ENCODE measurements at places on chromosomes 7 and 10.

DNA sequence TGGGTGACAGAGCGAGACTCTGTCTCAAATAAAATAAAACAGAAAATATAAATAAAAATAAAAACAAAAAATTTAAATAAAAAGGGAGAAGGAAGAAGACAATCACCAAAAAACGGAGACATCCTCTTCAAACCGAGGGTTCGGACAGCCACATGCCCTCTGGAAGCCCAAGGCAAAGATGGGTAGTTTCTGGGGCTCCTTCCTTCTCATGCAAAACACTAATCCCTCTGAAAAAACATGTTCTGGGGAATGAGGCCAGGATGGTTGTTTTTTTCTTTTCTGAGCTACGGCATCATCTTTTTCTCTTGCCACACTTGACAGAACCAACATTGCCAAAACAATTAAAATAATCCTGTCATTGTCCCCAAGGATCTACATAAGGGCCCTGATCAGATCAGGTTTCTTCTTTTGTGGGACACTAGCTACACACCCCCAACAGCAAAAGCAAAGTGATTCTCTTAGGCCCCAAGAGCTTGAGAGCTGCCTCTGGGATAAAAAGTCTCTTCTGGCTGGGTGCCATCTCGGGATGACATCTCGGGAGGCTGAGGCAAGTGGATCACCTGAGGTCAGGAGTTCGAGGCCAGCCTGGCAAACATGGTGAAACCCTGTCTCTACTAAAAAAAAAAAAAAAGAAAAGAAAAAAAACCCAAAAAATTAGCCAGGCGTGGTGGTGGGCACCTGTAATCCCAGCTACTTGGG, 14.2 kb upstream of the POR start:
- no peak for DNase-seq

DNA sequence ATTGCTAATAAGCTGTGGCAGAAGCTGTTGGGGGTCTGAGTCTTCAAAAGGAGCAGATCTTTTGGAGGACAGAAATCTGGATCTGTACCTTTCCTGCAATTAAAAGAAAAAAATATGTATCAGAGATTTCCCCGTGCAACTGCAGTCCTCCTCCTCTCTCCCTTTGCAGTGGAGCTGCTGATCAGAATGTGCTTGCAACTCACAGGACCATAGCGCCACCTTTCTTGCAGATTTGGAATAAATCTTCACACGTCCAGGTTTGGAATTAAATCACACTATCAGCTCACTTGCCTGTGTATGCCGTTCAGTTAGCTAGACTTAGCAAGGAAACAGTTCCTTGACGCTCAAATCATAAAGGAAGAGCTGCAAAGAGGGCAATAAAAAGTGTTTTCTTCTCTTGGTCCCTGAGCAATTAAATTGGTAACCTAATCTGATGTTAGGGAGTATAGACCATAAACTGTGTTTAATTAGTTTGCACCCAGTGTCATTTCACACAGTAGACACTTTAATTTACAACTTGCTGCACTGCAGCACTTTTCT, 77.4 kb downstream of the PON1 start:
- peak; percentile 78 for DNase-seq

DNA sequence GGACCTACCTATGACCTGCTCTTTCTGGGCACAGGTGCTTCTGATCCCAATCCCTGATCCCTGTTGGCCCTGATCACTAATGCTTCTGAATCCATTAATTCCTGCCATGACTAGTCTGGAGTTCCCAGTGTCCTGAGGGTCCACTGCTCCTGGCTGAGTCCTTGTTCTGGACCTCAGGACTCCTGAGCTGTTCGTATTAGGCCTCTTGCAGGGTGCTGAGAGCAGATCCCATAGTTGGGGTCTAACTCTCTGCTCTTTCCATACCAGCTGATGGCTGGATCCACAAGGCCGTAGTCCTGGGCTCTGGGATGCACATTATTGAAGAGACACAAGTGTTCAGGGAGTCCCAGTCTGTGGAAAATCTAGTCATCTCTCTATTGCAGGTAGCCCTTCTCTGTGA, 7.0 kb downstream of the MRPL43 start:
- DNase-seq, result no peak

GRCh38 chr7:98724591-98724990, 107.5 kb downstream of the NPTX2 start:
- no peak for DNase-seq

DNA sequence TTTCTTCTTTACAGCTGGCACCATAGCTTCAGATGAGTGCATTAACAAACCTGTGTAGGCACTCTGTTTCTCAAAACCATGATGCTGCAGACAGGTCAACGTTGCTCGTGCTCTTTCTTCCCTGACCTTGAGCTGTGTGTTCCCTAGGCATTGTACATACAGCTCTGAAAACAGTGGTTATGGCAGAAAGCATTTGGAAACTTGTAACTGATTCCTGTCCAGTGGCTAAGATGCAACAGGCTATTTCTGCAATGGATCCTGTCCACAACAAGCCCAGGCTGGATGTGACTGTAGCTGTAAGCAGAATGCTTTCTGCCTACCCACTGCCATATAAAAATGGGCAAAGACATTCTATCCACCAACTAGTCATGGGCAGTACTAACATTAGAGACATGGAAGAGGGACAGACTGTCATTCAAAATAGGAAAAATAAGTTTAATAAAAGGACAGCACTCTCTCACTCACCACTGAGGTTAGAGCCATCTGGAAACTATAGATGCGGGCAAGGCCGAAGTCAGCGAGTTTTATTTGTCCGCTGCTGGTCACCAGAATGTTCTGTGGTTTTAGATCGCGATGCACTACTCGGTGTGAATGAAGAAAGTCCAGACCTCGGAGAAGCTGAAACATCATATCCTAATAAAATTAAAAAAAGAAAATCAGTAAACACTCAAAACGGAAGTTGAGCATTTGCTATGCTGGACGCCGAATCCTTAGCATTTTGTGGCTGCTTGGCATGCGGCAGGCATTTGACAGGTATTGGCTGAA, 111.0 kb downstream of the CDK6 start:
- no peak for DNase-seq

- peak; percentile 6 for DNase-seq
These were observed 51.2 kb downstream of the ANLN start for GRCh38 chr7:36440880-36441279.

DNA sequence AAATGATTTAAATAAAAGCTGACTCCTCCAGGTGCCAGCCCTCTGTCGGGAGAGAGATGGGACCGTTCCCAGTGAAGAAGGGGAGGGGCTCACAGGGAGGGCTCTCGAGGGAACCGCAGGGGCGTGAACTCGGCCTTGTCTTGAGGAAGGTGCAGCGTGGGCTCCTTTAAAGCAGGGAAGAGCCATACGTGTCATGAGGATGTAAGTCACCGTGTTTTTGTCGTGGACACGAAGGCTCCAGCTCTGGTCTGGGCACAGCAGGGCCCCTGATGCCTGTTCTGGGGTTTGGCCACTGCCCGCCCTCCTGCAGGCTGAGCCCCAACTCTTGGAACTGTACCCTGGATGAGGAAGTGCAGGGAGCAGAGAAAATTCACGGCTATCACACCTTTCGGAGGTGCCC, 45.0 kb downstream of the JAKMIP3 start:
- DNase-seq, result no peak

GRCh38 chr10:12643279-12643678, 293.9 kb downstream of the CAMK1D start:
- DNase-seq, result no peak

- DNase-seq, result no peak
These were observed 428.6 kb downstream of the LRMDA start for GRCh38 chr10:75860009-75860408.

- DNase-seq, result no peak
These were observed 97.2 kb upstream of the LYZL1 start for GRCh38 chr10:29191674-29192073.

GRCh38 chr7:76261931-76262330, 40.5 kb upstream of the HSPB1 start:
- peak; percentile 91 for DNase-seq

DNA sequence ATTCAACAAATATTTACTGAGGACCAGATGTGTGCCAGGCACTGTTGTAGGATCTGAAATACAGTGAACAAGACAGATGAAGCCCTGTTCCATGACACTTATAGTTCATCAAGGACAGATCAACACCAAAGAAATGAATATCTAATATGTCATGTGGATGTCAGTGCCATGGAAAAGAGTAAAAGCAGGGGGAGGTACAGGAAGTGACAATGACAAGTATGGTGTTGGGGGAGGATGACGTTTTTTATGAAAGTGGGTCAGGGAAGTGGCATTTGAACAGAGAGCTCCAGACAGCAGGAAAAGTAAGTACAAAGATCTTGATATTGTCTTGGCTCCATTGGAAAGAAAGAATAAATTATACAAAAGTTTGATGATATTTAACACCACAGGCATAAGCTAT, 7.0 kb upstream of the SFMBT2 start:
- no peak for DNase-seq

DNA sequence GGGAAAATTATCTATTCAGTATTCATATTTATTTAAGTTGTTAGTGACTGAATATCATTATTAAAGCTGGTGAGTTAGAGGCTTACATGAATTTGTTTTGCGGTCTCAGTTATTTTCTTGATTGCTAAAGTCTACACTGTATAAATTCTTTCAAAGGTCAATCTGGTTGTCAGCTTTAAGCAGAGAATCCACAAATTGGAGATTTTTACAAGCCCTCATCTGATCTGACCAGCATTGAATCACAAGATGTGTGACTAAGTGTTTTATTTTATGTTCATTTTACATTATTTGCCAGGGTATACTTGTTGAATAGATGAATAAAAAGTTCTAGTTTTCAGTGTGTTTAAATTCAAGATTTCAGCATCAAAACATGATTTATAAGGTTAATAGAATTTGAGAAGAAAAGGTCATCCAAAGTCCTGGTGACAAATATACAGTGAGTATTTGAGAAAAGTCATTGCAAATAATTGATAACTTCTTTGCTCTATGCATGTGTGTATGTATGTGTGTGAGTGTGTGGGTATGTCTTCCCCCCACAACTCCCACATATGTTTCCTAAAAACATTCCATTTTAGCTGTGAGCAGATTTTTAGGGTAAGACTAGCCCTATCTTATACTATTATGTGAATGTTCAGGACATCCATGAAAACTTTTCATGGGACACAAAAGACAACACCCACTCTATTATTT, 4.4 kb downstream of the SEMA3A start:
- DNase-seq, result no peak

- DNase-seq, result peak; percentile 56
These were observed 3.2 kb downstream of the UBE2H start for GRCh38 chr7:129949292-129950133.

DNA sequence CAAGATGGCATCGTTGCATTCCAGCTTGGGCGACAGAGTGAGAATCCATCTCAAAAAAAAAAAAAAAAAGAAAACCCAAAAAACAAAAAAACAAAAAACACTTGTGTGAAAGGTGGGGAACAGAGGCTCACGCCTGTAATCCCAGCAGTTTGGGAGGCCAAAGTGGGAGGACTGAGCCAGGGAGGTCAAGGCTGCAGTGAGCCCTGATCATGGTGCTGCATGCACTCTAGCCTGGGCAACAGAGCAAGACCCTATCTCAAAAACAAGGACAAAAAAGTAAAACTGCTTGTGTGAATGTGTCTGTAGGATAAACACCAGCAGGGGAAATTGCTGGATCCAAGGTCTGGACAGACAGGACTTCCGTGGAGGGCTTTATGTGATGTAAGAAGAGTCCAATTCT, 4.5 kb downstream of the PAOX start:
- DNase-seq, result no peak

GRCh38 chr7:41942468-41943093, 239.7 kb upstream of the INHBA start:
- no peak for DNase-seq

DNA sequence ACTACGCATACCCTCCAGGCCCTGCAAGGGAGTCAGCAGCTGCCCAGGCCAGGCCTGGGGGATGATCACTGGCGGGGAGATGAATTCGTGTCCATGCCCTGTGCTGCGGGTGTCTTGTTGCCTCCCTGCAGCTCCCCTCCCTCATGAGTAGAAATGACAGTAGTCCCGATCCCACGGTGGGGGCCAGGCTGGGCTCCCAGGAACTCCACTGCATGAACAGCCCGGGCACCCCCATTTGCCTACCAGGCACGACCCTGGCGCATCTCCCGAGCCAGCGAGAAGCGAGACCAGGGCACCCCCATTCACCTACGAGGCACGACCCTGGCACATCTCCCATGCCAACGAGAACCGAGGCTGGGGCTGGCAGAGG, 246.5 kb downstream of the ELFN1 start:
- DNase-seq, result no peak

GRCh38 chr10:95248989-95249388, 41.8 kb downstream of the PDLIM1 start:
- DNase-seq, result no peak

- DNase-seq, result peak; percentile 81
These were observed 1.4 kb upstream of the LCOR start for GRCh38 chr10:96830511-96831199.

- DNase-seq, result no peak
These were observed 105.5 kb downstream of the CUX1 start for GRCh38 chr7:101922631-101923601.

DNA sequence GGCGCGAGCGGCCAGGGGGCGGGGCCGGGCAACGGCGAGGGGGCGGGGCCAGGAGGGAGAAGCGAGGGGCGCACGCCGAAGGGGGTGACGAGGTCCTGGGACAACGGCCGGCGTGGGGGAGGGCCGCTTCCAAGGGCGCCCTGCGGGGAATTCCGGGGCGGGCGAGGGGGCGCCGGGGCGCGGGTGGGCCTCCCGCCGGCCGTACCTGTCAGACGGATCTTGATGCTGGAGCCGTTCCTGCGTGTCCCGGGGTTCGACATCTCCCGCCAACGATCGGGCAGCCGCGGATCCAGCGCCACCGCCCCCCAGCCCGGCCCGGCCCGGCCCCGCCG, 421 bp downstream of the SMURF1 start:
- DNase-seq, result no peak

- no peak for DNase-seq
These were observed 21.5 kb downstream of the HERC4 start for GRCh38 chr10:68053553-68053952.

DNA sequence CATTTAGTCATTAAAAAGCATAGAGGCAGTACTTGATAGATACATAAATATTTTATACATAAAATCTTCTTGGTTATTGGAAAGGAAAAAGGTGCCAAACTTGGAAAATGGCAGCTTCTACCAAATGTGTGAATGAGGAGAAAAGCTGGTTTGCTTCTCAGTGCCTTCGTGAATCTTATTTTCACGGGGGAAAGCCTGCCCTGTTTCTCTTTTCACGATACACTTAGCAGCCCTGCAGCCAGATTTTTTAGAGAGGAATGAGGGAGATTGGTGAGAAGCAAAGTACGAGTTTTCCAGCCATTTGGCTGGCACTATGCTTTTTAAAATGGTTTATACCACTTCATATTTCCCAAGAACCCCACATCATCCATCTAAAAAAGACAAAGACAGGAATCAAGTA, 22.9 kb upstream of the C1QL3 start:
- DNase-seq, result no peak

DNA sequence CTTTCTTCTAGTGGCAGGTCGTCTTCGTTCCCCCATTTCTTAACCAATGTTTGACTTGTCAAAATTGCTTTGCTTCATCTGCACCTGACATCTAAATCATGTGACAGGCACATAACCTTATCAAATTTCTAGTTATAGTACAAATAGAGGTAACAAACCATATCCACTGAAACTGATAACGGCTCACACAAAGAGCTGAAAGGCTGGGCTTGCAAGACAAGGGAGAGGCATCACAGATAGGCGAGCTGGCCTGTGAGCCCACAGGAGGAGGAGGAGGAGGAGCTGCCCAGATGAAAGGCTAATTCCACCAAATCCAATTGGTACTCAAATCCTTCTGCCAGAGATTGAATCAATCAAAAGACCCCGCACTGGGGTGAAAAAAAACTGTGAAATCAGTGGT, 80.2 kb upstream of the NEBL start:
- no peak for DNase-seq

- DNase-seq, result no peak
These were observed 45.2 kb downstream of the VPS41 start for GRCh38 chr7:38863601-38864291.
